ENCODE measurements at places on chromosomes 12 and 14. TPM values are rescaled to one million over a fixed set of nuclear protein-coding genes. Genes with fewer than 3 reads are reported as not detected.
A peak's percentile ranks its signal among the peaks of the same experiment; 100 is the strongest.

KCNA5 gene
- not detected for total RNA-seq

MRPS35 gene
- total RNA-seq, result 85.8 TPM

ABCB9 gene
- 4.3 TPM for total RNA-seq

NANOG gene
- total RNA-seq, result not detected

LBHD2 gene
- total RNA-seq, result not detected

PRKAB1 gene
- 76.7 TPM for total RNA-seq

GLT1D1 gene
- 0.45 TPM for total RNA-seq

FSCB gene
- total RNA-seq, result not detected

HOXC12 gene
- not detected for total RNA-seq

PROX2 gene
- not detected for total RNA-seq

GRCh38 chr14:55302367-55303124, 31.3 kb downstream of the FBXO34 start:
- H3K4me1 ChIP-seq, result peaks cover 2% of the 10 kb centered on the region
- H3K36me3 ChIP-seq, result no peaks in the 10 kb centered on the region
- DNase-seq, result no peak
- H3K27me3 ChIP-seq, result no peaks in the 10 kb centered on the region
- no peak overlapping the region for H3K27ac ChIP-seq
- H3K4me3 ChIP-seq, result no peak overlapping the region

GRCh38 chr14:93645200-93645599, 143.1 kb downstream of the PRIMA1 start:
- no peaks in the 10 kb centered on the region for H3K4me1 ChIP-seq
- no peak overlapping the region for H3K27ac ChIP-seq
- H3K27me3 ChIP-seq, result no peaks in the 10 kb centered on the region

GRCh38 chr12:109702111-109702841, 11.3 kb upstream of the FAM222A start:
- no peaks in the 10 kb centered on the region for H3K4me1 ChIP-seq
- no peaks in the 10 kb centered on the region for H3K27me3 ChIP-seq
- no peak for DNase-seq

- DNase-seq, result no peak
- H3K27me3 ChIP-seq, result peaks cover 6% of the 10 kb centered on the region
- no peaks in the 10 kb centered on the region for H3K36me3 ChIP-seq
- no peaks in the 10 kb centered on the region for H3K4me1 ChIP-seq
- no peak overlapping the region for H3K4me3 ChIP-seq
- H3K27ac ChIP-seq, result no peak overlapping the region
These were observed 9.4 kb upstream of the KIF26A start for GRCh38 chr14:104128981-104129380.

GRCh38 chr14:56208520-56208919, 90.3 kb downstream of the PELI2 start:
- no peak overlapping the region for H3K27ac ChIP-seq
- no peaks in the 10 kb centered on the region for H3K36me3 ChIP-seq
- H3K4me1 ChIP-seq, result no peaks in the 10 kb centered on the region
- no peak overlapping the region for H3K4me3 ChIP-seq
- no peaks in the 10 kb centered on the region for H3K27me3 ChIP-seq

DNA sequence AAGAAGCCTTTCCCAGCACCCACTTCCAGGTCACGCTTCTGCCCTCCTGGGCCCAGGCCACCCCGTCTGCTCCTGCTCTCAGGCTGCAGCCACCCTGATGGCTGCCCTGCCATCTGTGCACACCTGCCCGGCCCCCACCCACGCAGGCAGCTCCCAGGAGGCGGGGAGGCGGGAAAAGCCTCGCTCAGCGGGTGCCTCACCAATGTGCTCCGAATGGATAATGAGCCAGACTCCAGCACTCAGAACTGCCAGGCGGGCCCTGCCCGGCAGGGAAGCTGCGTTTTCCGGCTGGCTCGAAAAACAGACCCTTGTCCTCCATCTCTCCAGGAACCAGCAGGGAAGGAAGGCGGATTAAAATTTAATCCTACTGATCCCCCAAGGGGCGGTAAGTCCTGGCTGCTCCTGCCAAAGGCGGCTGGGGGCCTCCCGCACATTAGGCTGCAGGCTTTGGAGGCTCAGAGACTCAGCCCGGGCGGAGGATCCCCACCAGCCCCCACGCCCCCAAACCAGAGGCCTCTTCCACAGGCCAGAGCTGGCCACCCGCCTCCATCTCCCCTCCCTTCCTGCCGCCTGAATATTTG, 104.0 kb downstream of the NCOR2 start:
- H3K4me1 ChIP-seq, result no peaks in the 10 kb centered on the region
- peaks cover 6% of the 10 kb centered on the region for H3K36me3 ChIP-seq
- no peaks in the 10 kb centered on the region for H3K27me3 ChIP-seq
- no peak for DNase-seq
- no peak overlapping the region for H3K4me3 ChIP-seq

DNA sequence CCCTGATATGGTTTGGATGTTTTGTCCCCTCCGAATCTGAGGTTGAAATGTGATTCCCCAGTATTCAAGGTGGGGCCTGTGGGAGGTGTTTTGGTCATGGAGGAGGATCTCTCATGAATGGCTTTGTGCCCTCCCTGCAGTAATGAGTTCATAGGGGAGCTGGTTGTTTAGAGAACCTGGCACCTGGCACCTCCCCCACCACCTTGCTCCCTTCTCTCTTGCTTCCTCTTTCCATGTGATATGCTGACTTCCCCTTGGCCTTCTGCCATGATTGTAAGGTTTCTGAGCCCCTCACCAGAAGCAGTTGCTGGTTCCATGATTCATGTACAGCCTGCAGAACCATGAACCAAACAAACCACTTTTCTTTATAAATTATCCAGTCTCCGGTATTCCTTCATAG, 32.6 kb downstream of the CD163L1 start:
- no peaks in the 10 kb centered on the region for H3K36me3 ChIP-seq
- H3K4me1 ChIP-seq, result no peaks in the 10 kb centered on the region
- no peaks in the 10 kb centered on the region for H3K27me3 ChIP-seq
- no peak overlapping the region for H3K27ac ChIP-seq

DNA sequence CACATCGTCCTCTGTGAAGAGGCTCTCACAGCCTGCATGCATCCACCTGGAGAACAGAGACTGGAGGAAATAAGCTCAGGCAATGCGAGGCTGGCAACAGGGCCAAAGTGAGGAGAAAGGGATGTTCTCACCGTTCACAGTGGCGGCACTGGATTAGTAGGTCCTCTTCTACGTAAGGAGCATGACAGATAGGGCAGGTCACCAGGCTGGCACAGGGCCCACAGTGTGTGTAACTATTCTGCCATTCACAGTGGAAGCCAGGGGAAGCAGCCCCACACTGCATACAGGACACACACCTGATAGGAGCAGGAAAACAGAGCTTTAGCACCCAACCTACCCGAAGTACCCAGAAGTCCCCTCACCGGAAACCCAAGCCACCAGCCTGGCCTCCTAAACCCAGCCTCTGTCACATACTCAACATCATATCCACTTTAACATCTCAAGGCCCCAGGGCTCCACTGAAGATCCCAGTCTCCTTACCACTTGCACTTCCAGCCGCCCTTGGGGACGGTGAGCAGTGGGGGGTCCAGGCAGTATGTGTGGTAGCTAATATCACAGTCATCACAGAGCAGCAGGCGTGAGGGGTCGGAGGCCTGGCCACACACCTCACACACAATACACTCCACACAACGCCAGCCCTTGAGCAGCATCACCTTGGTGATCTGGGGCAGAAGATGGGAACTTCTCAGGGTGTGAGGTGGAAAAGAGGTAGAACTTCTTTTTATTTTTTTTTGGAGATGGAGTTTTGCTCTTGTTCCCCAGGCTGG, 14.3 kb downstream of the KMT2D start:
- DNase-seq, result no peak
- no peak overlapping the region for H3K4me3 ChIP-seq
- H3K27ac ChIP-seq, result no peak overlapping the region

- peak overlapping the region; percentile 50 for H3K27ac ChIP-seq
- peaks cover 9% of the 10 kb centered on the region for H3K4me1 ChIP-seq
- H3K36me3 ChIP-seq, result no peaks in the 10 kb centered on the region
- no peaks in the 10 kb centered on the region for H3K27me3 ChIP-seq
- H3K4me3 ChIP-seq, result no peak overlapping the region
- peak; percentile 68 for DNase-seq
These were observed 205.1 kb upstream of the GZMB start for GRCh38 chr14:24838945-24839616.

- no peaks in the 10 kb centered on the region for H3K36me3 ChIP-seq
- H3K4me3 ChIP-seq, result no peak overlapping the region
- no peaks in the 10 kb centered on the region for H3K4me1 ChIP-seq
- no peak for DNase-seq
- H3K27ac ChIP-seq, result no peak overlapping the region
- H3K27me3 ChIP-seq, result peaks cover 6% of the 10 kb centered on the region
These were observed 14.3 kb downstream of the AGAP2 start for GRCh38 chr12:57724003-57724935.

DNA sequence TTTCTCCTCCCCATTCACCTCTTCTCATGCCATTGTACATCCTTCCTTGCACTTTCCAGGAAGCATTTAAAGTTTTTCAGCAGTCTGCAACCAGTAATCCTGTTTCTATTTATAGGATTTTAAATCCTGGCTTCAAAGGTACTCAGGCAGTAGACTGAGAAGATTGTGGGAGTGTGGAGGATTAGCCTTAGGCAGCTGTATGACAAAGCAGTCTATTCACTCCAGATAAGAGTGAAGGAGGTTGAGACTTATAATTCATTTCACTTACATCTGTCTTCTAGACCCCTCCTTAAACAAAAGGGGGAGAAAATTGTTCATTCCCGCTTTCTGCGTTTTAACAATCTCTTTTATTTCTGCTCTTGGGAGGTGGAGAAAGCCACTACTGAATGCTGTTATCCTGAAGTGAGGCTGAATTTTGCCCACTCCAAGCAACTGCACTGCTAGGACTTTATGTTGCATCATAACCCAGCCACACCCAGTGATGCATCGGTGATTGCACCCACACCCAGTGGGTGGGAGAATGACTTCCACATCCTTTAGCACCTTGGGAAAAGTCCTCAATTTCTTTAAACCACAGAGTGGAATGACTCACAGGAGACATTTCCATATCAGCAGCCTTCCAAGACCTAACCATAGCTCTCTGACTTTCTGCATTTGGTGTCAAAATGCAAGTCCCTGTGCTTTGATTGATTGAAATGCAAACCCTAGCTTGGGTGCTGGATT, 382.5 kb upstream of the ATP2B1 start:
- DNase-seq, result peak; percentile 77
- H3K27me3 ChIP-seq, result no peaks in the 10 kb centered on the region
- no peaks in the 10 kb centered on the region for H3K4me1 ChIP-seq
- no peaks in the 10 kb centered on the region for H3K36me3 ChIP-seq
- H3K4me3 ChIP-seq, result no peak overlapping the region
